ENCODE measurements at places on chromosomes 4 and X.

- no peak for DNase-seq
Observed at GRCh38 chr4:118760493-118760892, 75.3 kb downstream of the METTL14 start.

GRCh38 chr4:76233529-76233928, 18.0 kb upstream of the FAM47E start:
- no peak for DNase-seq

GRCh38 chr4:108372681-108373080, 203.9 kb upstream of the LEF1 start:
- DNase-seq = peak; percentile 42

- DNase-seq = no peak
Observed at GRCh38 chrX:66622209-66622608, 16.7 kb downstream of the EDA2R start.

- no peak for DNase-seq
Observed at GRCh38 chr4:43990551-43990950, 458.1 kb downstream of the KCTD8 start.

DNA sequence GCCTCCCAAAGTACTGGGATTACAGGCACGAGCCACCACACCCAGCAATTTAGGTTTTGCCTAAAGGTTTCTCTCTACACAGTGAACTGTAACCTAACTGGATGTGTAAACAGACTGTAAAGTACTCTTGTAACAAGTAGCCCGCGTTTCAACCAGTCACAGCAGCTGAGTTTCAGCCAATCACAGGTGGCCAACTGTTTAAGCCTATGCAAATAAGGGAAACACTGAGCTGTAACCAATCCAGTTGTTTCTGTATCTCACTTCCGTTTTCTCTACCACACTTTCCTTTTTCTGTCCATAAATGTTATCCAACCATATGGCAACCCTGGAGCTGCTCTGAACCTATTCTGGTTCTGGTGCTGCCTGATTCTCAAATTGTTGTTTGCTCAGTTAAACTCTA, 59.9 kb downstream of the DIPK2B start:
- no peak for DNase-seq

DNA sequence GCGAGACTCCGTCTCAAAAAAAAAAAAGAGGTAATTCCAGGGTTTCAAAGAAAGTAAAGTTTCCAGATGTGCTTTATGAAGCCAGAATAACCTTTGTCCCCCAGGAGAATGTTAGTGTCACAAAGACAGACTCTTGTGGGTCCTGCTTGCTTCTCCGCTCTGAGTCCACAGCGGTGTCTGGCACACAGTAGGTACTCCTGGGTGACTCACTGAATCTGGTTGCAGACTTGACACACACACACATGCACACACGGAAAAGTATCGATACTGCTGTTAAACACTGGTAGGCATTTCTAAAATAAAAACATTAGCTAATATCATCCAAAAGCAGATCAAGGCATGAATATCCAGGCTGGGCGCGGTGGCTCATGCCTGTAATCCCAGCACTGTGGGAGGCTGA, 22.9 kb downstream of the TMEM187 start:
- no peak for DNase-seq

DNA sequence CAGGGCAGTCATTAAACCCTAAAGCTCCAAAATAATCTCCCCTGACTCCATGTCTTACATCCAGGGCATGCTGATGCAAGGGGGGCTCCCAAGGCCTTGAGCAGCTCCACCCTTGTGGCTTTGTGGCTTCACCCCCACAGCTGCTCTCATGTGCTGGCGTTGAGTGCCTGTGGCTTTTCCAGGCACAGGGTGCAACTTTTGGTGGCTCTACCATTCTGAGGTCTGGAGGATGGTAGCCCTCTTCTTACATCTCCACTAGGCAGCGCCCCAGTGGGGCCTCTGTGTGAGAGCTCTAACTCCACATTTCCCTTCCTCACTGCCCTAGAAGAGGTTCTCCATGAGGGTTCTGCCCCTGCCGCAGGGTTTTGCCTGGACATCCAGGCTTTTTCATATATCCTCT, 35.1 kb downstream of the CFAP299 start:
- DNase-seq = no peak

DNA sequence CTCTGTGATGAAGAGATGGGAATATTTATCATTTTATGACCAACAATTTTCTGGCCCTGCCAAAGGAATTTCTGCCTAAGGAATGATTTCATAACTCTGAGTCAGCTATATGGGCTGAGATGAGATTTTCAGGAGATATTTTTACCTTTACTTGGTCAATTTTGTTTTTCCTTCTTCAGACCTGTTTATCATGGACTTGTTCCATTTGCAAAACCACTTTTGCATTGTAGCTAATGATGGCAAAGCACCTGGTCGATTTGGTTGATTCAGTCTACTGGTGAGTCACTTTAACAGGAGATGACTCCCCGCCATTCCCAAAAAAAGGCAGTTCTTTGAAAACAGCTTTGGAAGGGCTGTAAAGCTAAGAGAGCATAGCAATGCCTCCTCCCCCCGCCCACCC, 53.3 kb downstream of the TEX13A start:
- DNase-seq = no peak

DNA sequence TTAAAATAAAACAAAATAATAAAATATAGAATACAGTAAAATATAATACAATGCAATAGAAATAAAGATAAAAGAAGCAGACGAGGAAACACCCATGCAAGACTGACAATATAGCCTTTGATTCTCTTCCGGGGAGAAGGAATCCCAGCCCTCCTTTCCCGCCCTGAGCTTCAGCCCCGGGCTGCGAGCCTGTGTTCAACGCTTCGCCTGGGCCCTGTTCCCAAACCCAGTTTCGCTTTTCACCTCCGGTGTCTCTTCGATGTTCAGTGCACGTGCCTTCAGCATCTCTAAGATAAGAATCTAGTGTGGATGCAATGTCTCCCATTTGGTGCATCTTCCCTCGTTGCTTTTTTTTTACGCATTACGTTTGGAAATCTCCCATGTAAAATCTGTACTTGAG, 38.4 kb upstream of the ARSD start:
- DNase-seq = no peak

- no peak for DNase-seq
Observed at GRCh38 chr4:1998296-1998695, 10.5 kb downstream of the NELFA start.

DNA sequence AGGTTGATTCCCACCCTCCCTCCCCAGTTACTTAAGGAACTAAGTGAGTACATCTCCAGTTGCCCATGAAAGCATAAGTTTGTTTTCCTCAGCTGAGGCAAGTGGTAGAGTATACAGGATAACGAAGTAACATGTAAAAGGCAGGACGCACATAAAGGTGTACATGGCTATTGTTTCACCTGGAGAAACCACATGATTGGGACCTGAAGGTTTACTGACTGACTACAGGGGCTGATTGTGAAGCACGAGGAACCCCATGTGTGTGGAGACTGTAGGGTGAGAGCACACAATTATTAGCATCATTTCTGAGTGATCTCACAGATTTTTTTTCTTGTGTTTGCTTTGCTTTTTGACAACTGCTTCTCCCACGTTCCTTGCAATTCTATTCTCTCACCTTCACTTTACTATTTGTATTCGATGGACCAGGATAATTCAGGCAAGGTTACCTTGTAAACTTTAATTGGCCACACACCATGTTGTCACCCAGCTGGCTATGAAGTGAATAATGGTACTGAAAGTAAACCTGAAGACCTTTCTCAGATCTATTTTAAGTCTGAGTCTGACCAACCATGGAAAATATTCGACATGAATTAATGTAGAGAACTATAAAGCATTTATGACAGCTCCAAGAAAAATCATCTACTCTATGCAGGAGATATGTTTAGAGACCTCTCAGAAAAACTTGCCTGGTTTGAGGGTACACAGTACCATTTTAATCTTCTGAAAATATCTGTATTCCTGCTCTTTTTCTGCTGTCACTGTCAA, 102.5 kb upstream of the MYOZ2 start:
- no peak for DNase-seq

GRCh38 chrX:22737541-22737940, 262.2 kb upstream of the DDX53 start:
- no peak for DNase-seq

GRCh38 chrX:802846-803245, 172.3 kb downstream of the SHOX start:
- no peak for DNase-seq
